ENCODE measurements at places on chromosomes 4 and X.

- DNase-seq: no peak
Observed at GRCh38 chrX:108420481-108420880, 17.7 kb downstream of the COL4A6 start.

DNA sequence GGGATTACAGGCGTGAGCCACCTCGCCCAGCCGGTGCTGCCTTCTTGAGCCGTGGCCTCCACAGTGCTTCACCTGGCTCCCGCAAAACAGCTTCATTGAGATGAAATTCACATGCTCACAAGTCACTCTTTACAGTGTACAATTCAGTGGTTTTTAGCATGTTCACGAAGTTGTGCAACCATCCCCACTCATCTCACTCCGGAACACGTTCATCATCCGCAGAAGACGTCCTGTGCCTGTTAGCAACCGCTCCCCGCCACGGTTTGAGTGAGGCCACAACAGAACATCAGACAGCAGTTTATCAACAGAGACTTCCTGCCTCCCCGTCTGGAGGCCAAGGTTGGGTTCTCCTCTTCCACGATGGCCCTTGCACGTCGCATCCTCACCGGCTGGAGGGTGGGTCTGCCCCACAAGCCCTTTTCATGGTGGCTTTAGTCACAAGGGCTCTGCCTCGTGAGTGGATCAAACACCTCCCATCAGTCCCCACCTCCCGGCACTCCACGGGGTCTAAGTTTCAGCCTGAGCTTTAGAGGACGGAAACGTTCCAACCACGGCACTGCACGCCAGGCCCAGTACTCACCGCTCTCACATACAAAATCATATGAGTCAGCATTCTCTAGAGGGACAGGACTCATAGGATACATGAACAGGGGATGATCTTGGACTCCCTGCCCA, 29.6 kb upstream of the SPON2 start:
- peak; percentile 100 for DNase-seq

DNA sequence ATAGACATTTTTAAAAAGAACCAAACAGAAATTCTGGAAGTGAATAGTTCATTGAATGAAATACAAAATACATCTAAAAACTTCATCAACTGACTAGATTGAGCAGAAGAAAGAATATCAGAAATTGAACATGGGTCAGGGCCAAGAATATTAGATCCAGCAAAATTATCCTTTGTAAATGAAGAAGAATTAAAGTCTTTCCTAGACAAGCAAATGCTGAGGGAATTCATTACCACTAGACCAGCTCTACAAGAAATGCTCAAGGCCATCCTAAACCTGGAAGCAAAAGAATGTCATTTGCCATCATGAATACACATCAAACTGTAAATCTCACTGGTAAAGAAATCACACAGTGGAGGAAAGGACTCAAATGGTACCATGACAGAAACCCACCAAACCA, 72.7 kb upstream of the RPL34 start:
- no peak for DNase-seq

DNA sequence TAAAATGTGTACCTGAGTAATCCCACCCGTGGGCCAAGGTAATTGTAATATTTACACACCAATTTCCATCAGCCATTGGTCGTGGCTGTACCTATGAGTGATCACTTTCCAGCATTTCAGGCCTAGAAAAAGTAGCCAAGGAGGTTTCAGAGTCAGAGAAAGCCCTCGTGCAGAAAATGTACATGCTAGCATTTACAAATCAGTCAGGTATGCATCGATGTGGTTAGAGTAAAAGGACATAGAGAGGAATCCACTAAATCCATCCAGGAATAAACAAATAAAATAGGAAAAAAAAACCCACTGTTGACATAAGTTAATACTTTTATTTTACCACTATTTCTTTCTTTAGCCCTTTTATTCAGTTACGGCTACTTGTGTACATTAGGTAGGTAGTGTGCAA, 256.8 kb downstream of the TRIML1 start:
- DNase-seq: no peak

DNA sequence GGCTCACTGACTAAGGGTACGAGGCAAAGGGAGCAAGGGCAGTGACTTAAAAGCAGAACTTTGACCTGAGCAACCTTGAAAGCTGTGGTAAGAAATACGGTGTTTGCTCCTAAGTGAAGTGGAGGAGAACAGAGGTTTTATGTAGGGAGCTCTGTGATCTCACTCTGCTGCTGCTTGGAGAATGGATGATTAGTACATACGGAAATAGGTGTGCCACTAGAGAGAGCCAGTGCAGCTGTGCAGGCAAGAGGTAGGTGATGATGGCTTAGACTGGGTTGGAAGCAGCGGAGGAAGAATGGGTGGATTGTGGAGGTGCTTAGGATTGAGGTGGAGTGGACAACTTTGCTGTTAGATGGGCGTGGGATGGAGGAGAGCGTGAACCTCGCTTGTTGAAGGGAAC, 85.0 kb downstream of the FAM193A start:
- no peak for DNase-seq

All from amniotic epithelial cell (primary cell).